ENCODE measurements at places on chromosomes 5 and 9. TPM values are rescaled to one million over a fixed set of nuclear protein-coding genes. Genes with fewer than 3 reads are reported as not detected.

ADCY2 gene
- total RNA-seq = not detected

PCDHAC2 gene
- 0.60 TPM for total RNA-seq

BHMT2 gene
- total RNA-seq = 1.9 TPM

PFN3 gene
- total RNA-seq = not detected

BTNL3 gene
- not detected for total RNA-seq

CKMT2 gene
- not detected for total RNA-seq
